ENCODE measurements at places on chromosomes 3 and 15.

DNA sequence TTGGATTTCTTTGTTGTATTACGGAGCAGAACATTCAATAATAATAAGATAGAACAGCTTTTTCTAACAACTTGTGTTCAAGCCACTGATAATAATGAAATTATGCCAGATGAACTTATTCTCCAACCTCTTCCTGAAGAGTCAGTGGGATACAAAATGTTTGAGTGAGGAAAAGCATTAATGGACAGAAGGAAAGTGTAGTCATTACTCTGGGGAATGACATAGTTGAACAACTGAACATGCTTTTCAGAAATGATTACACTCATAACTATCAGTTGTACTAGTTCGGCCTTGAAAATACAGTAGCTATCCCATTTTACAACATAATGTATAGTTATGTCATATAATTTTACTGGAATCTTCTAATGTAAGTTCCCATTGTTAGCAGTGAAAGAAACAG lies 55.9 kb downstream of the ALCAM start:
- no peak for DNase-seq

GRCh38 chr3:30502742-30503073 lies 103.7 kb upstream of the TGFBR2 start:
- DNase-seq, result no peak

DNA sequence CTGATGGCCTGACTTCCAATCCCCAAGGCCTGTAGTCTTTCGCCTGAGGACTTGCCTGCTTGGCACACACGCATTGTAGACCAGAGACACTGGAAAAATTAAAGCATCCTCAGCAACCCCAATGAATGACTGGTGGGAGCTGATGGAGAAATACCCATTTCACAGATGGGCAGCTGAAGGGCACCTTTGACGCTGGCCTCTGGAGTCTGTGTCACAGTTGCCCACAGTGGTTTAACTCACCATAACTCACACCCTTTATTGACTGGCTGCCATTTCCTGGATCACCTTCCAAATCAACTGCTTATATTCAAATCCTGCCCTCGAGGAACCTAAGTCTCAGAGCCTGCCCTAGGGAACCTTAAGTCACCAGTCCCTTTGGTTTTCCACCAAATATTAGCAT lies 183.1 kb downstream of the SHQ1 start:
- DNase-seq, result no peak

DNA sequence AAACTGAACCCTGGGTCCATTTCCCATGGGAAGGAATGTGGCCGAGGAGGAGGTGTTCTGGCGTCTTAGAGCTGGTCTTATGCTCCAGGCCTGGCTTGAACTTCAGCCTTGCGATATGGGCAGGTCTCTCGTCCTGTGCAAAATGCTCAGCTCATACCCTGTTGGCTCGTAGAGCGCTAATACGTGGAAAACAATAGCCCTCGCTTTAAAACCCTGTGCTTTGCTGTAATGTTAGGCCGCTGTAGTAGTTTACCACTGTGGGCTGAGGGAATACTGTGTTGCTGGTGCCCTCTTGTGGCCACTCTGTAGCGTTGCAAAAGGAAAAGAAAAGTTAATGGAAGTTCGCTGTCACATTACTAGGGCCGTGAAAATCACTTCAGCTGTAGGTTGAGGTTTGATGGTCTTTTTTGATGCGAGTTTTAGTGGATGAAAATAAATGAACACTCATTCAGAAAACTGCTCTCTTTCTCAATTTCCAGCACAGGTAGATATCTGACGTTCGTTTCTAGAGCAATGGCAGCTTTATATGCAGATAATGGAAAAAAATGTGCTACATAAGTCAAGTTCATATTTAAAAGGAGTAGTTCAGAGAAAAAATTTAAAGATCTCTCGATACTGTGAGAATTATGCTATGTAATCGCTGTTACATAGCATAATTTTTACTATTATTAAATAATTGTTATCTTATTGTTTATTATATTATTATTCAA lies 92.9 kb downstream of the MCTP2 start:
- DNase-seq, result peak; percentile 19

DNA sequence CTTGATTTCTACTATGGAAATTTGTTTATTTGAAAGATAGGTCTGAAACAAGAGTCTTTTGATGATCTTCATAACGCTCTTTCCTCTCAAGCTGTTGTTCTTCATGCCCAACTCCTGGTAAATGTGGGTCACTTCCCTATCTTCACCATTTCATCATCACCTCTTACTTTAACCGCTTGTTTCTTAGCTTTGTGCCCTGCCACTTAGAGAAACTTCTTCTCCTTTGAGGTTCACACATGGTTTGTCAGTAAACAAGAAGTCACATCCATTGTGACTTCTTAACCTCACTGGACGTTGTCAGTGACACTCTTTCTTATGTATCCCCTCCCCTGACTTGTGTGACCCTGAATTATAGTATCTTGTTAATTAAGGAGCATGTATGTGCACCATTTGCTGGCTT lies 16.9 kb upstream of the P2RY13 start:
- DNase-seq, result no peak

DNA sequence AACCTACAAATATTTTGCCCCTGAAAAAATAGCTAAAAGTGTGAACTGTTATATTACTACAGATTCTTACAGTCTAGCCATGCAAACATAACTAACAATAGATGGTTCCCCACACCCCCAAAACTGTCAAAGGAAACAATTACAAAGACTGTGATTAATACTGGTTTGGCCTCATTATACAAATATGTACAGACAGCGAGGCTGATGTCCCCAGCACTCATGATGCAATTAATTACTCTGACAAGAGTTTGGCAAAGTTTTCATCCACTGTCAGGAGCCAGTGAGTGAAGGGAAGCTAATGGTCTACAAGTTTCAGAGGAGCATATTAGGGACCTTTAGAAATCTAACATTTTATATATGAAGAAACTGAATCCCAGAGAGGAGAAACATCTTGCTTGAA lies 61.0 kb downstream of the HMG20A start:
- DNase-seq, result no peak

GRCh38 chr3:149151843-149152242 lies 22.4 kb downstream of the HPS3 start:
- no peak for DNase-seq

- no peak for DNase-seq
Observed at GRCh38 chr3:86969500-86970189, 21.3 kb downstream of the VGLL3 start.

DNA sequence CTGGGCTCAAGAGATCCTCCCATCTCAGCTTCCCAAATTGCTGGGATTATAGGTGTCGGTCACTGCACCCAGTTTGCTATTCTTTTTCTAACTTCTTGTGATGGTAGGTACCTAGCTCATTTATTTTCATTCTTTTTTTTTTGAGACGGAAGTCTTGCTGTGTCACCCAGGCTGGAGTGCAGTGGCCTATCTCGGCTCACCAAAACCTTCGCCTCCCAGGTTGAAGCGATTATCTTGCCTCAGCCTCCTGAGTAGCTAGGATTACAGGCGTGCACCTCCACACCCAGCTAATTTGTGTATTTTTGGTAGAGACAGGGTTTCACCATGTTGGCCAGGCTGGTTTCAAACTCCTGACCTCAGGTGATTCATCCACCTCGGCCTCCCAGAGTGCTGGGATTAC lies 30.1 kb upstream of the RAD51 start:
- no peak for DNase-seq

GRCh38 chr3:30114918-30115317 lies 491.5 kb upstream of the TGFBR2 start:
- DNase-seq, result no peak

DNA sequence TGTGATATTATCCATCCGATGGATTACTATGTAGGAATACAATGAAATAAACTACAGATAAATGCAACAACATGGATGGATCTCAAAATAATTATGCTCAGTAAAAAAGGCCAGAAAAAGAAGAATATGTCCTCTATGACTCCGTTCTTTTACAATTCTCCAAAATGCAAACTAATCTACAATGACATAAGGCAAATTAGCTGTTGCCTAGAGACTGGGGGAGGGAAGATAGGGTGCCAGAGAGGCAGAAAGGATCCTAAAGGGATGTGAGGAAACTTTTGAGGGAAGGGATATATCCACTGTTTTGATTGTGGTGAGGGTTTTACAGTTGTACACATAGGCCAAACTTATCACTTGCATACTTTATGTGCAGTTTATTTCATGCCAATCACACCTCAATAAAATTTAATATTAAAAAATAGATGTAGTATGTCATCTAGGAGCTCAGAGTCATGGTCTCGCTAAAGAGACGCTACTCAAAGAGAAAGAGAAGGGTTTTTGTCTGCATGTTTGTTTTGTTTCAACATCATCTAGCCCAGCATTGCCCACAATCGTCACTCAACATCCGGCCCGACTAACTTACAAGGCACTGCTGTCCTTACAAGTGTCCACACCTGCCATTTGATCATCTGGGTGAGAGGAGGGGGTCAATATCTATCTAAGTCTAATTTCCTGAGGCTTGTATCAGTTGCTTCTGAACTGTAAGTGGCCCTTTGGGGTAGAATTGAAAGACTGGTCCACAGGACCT lies 29.5 kb downstream of the HES1 start:
- DNase-seq, result no peak

DNA sequence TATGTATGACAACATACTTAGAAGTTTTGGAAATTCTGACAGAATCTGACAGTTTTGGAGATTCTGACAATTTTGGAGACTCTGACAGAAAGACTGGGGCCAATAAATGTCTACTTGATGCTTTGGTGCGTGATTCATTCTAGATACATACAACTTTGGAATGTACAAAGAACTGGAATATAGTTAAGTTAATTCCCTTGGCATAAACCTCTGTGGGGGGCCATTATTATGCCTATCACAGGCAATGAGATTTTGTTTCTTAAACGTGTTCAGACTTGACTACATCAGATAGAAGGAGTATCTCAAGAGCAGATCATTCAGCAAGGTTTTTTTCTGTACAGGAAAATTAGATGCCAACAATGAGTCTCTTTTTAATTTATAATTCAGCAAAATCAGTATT lies 617.6 kb upstream of the ZNF717 start:
- no peak for DNase-seq

DNA sequence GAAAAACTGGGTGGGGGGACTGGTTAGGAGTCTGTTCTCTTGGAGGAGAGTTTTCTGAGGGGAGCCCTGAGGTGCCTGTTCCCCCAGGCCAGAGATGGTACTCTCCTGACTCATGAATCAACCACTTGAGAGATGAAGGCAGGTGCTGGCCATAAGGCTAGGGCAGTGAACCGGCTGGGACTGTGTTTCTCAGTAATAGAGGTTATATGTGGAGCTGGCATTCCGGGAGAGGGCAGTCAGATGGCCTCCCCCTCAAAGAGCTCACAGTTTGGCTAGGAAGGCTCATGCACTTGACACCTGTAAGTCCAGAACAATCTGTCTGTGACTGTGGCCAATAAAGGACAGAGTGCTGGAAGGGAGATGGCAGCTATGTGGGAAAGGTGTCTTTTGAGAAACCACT lies 10.0 kb upstream of the SCN10A start:
- no peak for DNase-seq

DNA sequence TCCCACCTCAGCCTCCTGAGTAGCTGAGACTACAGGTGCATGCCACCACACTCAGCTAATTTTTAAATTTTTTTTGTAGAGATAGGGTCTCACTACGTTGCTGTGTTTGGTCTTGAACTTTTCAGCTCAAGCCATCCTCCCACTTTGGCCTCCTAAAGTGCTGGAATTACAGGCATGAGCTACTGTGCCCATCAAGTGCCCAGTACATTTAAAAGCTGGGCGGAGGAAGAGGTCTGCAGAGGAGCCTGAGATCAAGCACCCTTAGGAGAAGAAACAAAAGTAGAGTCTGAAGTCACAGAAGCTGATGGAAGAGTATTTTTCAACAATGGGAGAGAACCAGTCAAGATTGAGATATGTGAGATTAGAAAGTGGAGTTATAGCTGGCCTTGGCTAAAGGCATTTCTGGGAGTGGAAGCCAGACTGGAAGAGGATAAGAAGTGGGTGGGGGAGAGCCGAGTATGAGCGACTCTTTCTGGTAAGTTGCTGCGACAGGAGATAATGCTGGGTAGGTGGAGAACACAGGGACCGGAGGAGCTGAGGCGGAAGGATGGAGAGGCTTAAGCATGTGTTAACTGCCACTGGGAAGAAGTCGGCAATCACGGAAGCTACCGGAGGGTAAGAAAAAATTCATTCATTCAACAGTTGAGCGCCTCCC lies 782 bp upstream of the IREB2 start:
- no peak for DNase-seq

GRCh38 chr15:73308305-73308704 lies 60.5 kb downstream of the HCN4 start:
- no peak for DNase-seq

DNA sequence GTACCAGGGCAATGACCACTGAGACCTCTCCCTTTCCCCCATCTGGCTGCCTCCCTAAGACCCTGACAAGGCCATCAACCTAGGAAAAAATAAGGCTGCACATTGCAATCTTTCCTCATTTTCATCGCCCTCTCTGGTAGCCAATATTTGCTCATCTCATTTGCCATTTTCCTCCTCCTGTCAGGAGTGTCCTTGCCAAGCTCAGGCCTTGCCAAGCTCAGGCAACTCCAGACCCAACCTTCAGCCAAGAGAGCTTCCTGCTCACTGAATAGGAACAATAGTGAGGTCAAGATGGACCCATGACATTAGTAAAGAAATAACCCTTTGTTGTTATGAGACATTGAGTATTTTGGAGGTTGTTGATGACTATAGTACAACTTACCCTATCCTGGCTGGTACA lies 380.3 kb downstream of the RSL24D1 start:
- no peak for DNase-seq

DNA sequence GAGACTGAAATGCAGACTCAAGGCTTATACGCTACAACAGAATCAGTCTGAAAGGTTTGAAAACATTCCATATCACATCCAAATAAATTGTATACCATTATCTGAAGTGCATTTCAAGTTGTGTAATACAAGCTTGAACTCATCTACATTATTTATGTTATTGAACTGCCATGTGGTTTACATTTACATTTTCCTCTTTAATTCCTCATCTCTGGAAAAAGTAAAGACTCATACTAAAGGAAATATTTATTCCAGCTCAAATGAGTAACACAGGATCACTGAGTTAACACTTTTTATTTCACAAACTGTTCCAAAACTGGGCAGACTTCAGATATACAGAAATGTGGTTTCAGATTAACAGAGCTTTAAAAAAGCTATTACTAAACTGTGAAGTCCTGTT lies 282.5 kb downstream of the ULK4 start:
- DNase-seq, result no peak

- no peak for DNase-seq
Observed at GRCh38 chr3:43009547-43009946, 30.4 kb downstream of the GASK1A start.

GRCh38 chr3:50365080-50365841 lies 5.9 kb upstream of the TMEM115 start:
- DNase-seq, result peak; percentile 83

GRCh38 chr3:69209413-69209812 lies 87.0 kb upstream of the LMOD3 start:
- DNase-seq, result no peak

GRCh38 chr3:74066456-74066855 lies 441.7 kb upstream of the PDZRN3 start:
- DNase-seq, result no peak

- no peak for DNase-seq
Observed at GRCh38 chr3:124413989-124414598, 316.2 kb upstream of the UMPS start.

- no peak for DNase-seq
Observed at GRCh38 chr3:64911138-64911537, 223.3 kb upstream of the ADAMTS9 start.
